Activated T-helper 2 cell treated with anti-CD3 and anti-CD28 coated beads, Interferon-gamma antibody, Interleukin-2, Interleukin-4, amounts not matched to agents 10 μg/mL and 5 μg/mL and 100 μg/mL, durations not matched to agents 14 hours and 24 hours and 36 hours (primary cell): ENCODE measurements at places on chromosomes 3 and 15.

DNA sequence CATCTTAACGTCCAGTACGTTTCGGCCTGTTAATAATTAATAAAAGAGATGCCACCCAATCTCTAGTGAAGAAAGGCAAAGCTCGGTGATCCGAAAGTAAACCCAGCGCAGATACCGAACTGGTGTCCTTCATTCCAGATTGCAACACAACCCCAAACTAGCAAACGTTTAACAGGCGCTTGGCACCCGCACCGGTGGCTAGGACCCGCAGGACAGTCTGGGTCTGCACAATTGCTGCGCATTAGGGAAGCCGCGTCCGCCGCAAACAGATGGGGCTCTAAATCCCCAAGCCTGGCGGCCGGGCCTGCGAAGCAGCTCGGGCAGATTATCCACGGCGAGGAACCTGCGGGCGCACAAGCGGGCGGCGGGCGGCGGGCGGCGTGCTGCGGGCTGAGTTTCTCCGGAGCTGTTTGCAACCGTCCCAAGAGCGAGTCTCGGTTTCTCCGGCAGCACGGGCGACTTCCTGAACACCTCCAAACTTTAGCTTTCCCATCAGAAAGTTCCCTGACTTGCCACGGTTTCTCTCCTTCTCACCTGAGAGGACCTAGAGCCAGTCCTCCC lies 112.1 kb upstream of the ICE2 start:
- DNase-seq: peak; percentile 48

- DNase-seq: no peak
Observed at GRCh38 chr3:141392897-141393734, 24.8 kb downstream of the ZBTB38 start.

DNA sequence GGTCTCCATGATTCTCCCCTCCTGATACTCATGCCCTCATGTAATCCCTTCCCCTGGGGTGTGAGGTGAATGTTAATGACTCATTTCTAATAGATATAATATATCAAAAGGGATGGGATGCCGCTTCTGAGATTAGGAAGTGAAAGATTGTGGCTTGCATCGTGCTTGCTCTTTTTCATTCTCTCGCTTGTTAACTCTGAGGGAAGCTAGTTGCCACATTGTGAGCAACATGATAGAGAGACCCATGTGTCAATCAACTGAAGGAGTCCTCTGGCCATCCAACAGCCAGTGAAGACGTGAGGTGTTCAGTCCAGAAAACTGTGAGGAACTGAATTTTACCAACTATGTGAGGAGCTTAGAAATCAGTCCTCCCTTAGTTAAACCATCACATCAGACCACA lies 28.9 kb upstream of the DRD3 start:
- DNase-seq: no peak

DNA sequence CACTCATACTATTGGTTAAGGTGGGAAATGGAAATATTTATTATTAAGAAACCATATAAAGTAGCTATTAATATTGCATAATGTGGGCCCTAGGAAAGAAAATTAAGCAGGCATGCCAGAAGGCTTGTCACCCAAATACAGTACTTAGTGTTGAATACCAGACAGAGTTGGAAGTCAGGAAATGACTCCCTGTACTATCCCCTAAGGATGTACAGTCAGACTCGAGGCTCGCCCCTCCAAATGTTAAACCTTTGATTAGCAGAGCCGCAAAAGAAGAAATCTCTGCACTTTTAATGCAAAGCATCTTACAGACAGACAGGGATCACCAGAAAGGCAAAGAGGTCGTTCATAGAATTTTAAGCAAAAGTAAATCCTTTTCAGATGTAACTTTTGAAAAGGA lies 11.3 kb upstream of the RBSN start:
- no peak for DNase-seq

DNA sequence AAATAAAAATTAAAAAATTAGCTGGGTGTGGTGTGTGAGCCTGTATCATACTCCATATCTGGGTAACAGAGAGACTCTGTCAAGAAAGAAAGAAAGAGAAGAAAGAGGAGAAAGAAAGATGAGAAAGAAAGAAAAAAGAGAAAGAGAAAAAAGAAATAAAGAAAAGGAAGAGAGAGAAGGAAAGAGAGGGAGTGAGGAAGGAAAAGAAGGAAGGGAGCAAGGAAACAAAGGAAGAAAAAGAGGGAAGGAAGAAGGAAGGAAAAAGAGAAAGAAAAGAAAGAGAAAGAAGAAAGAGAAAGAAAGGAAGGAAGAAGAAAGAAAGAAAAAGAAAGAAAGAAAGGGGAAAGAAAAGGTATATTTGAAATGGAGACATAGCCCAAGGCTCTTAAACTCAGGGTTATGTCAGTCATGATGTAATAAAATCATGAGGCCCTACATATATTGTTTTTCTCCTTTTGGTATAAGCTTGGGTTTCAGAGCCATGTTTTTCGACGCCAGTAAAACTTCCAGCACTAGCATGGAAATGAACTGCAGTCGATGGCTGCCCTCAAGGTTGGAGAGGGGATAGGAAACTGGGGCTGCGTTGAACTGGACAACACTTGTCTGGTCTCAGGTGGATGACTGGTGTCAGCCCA lies 38.0 kb upstream of the RFTN1 start:
- DNase-seq: no peak

- DNase-seq: no peak
Observed at GRCh38 chr3:117281371-117281770, 571.8 kb downstream of the TUSC7 start.

DNA sequence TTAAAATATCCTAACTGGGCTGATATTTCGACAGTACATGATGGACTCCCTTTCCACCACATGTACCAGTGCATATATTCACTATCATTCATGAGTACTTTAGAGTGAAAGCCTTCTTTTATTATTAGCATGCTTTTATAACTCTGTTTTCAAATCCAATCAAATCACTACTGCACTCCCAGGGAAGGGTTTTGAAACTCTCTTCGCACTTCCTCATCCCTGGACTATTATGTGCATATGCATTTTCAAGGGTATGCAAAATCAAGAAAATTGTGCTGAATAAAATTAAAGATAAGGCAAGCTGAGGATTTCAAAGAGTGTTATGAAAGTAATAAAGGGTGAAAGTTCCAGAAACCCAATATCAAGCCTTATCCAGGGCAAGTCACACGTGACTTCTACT lies 411.4 kb upstream of the PDZRN3 start:
- DNase-seq: no peak

DNA sequence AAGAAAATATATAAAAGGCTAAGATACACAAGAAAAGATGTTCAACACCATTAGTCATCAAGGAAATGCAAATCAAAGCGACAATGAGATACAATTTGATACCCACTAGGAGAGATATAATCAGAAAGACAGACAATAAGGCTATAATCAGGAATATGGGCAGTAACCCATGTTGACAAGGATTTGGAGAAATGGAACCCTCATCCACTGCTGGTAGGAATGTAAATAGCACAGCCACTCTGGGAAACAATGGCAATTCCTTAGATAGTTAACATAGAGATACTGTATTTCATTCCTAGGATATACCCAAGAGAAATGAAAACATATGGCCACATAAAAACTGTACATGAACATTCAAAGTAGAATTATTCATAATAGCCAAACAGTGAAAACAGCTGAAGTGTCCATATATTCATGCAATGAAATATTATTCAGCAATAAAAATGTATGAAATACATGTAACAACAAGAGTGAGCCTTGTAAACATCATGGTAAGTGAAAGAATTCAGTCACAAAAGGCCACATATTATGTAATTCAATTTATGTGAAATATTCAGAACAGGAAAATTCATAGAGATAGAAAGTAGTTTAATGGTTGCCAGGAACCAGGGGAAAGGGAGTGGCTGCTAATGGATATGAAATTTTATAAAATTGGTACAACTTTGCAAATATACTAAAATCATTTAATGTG lies 18.2 kb upstream of the COL8A1 start:
- DNase-seq: no peak

DNA sequence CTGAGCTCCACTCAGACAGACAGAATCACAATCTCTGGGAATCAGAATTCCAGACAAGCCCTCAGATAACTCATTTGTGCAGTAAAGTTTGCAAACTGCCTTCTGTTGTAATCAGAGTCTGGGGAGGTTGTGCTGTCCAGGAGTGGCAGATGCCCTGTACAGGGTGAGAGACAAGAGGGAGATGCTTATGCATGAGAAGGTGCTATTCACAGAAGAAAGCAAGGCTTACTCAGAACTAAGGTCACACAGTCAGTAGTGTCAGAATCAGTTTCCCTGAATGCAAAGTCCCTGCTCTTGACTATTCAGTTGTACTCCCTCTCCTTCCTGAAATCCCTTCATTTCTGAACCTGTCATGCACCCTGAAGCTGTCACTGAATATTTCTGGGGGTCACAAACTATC lies 43.7 kb downstream of the SRPRB start:
- DNase-seq: no peak

- no peak for DNase-seq
Observed at GRCh38 chr3:39491733-39492350, 24.4 kb downstream of the MOBP start.

- no peak for DNase-seq
Observed at GRCh38 chr3:64143409-64144130, 81.7 kb downstream of the PRICKLE2 start.
